ENCODE measurements at places on chromosomes 3 and 15.

- DNase-seq = no peak
Measured at GRCh38 chr3:51708216-51708845, 1.5 kb downstream of the GRM2 start.

DNA sequence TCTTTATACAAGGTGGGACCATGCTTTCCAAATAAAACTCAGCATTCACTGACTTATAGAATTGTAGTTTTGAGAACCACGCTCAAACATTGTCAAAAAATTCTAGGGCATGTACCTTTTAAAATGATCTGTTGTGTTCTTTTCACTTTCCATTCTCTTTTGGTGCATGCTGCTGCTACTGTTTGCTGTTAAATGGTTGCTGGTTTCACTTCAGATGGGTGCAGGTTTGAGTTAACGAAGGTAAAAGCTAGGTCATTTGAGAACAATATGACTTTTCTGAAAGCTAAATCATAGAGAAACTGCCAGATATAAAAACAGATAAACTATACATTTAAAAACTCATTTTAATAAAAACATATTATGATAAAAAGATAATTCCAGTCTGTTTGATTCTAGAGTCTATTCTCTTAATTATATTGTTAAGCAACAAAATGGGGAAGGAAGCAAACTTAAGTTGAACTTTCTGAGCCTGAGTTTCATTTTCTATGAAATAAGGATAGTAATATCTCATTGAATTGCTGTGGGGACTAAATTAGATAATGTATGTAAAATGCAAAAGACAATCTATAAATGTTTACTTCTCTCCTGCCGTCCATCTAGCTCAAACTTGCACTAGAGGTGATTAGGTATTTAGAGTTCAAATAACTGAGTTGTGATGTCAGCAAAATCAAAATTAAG lies 82.4 kb downstream of the OXSM start:
- DNase-seq = no peak

- no peak for DNase-seq
Measured at GRCh38 chr15:67914537-67915460, 75.0 kb upstream of the RNU6-1 start.

- DNase-seq = no peak
Measured at GRCh38 chr15:31372635-31373091, 46.0 kb downstream of the KLF13 start.

- no peak for DNase-seq
Measured at GRCh38 chr15:52529341-52529924, 753 bp upstream of the MYO5A start.

DNA sequence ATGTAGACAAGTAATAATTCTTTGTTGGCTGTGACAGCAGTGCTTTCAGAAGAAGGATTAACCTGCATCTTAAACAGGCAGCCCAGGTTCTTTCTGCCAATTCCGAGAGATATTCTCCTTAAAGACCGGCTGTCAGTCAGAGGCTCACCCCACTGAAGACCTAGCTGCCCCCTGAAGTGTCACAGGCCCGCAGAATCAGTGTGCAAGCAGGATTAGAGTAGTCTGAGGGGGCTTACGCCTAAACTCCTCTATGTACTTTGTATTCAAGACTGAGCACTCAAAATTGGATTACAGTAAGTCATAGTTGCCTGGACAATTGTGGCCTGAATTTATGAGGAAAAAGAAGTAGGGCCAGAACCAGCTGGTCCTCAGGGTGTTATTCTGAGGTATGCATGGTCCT lies 342.9 kb downstream of the CLSTN2 start:
- DNase-seq = no peak

GRCh38 chr15:71691458-71692417 lies 118.6 kb upstream of the NR2E3 start:
- no peak for DNase-seq

DNA sequence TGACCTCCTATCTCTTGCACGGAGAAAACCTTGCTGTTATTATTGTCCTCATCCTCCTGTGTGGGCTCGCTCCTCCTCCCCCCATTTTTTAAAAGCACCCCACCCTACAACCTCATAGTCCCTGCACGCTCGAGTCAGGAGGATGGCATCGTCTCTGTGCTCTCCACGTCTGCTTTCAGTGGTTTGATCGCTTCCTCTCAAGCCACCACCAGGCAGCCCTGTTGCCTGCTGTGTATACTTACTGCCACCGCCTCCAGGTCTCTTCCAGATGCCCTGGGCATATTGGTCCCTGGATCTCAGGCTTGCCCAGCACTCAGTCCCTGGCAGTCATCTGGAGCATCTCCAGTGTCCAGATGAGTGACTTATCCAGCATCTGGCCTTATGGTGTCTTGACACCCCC lies 42.1 kb upstream of the GCNT3 start:
- no peak for DNase-seq

DNA sequence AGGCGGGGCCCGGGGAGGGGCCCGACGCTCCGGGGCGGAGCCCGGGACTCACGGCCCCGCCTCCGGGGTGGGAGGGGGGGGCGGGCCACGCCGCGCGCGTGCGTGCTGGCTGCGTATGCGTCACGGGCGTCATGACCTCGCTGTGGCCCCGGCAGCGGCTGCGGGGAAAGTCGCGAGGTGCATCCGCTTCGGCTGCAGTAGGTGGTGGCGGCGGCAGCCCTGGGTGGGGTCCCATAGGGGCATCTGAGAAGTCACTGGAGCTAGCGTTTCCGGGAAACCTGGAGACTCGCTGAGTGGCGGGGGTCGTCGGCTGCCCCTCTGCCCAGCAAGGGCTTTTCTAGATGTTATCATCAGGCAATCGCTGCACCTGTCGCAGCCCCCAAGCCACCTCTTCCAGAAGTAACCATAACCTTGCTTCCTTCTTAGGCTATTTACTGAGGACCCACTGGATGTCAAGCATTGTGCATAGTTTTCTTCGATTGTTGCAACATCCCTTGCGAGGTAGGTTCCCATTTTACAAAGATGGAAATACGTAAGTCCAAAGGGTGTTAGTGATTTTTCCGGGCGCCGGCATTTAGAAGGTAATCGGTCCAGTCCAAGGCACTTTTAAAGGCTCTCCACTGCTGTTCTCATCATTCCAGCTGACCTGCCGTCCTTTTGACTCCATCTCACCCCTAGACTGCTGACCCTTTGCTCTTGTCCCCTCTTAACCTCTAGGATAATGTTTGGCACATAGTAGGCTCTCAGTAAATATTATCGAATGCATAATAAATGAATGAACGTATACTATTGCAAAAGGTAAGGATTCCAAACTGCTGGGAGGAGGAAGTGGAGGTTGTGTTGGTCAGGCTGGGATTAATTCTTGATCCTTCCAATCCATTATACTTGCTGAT lies at the start of gene GDPGP1:
Gene GDPGP1 (plus strand): TSS at position 114 of the 893 bp plus-strand sequence. CDS start 6,700 bp downstream, outside the sequence.
- DNase-seq = no peak

GRCh38 chr15:65414841-65415621 lies 7.7 kb downstream of the IGDCC4 start:
- DNase-seq = no peak

DNA sequence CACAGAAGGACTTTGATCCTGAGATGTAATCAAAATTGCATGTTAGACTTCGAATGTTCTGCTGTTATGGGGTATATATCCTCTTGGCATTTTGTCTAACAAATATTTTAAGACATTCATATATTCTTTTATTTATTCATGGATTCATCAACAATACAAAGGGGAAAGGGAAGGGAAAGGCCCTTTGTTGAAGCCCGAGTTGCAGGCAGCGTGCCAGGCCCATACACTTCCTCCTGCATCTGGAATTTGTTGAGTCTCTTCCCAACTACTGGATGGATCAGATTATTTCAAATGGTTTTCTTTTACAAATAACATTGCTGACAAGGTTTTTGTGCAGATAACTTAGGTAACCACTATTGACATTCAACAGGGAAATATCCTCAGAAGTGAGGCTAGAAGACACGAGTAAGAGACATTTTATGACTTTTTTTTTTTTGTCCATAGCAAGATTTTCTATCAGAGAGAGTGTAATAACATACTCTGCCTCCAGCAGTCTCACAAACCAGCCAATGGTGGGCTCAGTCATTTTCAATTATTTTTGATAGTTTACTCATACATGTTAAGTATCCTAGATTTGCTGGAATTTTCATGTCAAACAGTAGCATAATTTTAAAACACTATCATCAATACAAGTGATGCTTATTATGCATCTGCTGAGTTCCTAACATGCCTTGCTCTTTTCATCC lies 94.3 kb downstream of the RPL39L start:
- DNase-seq = no peak

DNA sequence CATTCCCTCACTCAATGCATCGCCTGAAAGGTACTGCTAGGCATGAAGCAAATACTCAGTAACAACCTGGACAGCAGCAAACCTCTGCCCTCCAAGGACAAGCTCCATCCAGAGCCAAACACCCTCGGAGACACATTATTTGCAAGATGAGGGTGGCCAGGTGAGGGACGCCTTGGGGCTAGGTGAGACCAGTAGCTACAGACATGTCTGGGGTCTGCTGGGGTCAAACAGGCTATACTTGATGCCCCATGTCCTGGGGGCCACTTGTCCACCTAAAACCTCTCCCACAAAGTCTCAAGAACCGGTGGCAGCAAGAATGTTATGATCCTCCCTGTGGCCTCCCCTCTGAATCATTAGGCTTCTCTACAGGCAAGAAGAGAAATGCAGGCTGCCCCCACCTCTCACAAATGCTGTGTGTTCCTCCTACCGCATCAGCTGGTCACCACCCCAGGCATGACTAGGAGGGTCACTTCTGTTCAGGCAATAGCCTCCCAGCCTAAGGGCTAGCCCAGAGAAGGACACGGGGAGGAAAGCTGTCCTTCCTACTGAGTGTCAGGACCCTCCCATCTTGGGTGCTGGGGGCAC lies 54.3 kb downstream of the TBC1D2B start:
- no peak for DNase-seq

DNA sequence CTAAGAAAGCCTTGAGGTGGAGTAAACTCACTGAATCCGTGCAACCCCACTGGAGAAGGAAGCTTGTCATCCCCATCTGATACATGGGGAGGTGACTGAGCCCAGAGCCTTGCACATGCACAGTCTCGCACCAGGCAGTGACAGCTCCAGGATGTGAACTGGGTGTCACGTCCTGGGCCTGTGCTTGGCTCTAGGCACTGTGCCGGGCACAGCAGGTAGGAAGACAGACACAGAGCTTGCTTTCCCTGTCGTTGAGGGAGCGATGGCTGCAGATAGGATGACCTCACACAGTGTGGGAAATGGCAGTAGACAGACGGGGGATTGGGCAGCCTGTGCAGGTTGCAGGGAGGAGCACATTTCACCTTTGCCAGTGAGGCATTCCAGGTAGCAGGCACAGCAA lies 12.2 kb upstream of the ATP2B2 start:
- no peak for DNase-seq

- DNase-seq = no peak
Measured at GRCh38 chr3:48338635-48339034, 5.2 kb upstream of the SPINK8 start.

- no peak for DNase-seq
Measured at GRCh38 chr3:103919327-103919726, 1447.4 kb upstream of the ALCAM start.

GRCh38 chr3:72756900-72757299 lies 91.3 kb downstream of the SHQ1 start:
- DNase-seq = no peak

DNA sequence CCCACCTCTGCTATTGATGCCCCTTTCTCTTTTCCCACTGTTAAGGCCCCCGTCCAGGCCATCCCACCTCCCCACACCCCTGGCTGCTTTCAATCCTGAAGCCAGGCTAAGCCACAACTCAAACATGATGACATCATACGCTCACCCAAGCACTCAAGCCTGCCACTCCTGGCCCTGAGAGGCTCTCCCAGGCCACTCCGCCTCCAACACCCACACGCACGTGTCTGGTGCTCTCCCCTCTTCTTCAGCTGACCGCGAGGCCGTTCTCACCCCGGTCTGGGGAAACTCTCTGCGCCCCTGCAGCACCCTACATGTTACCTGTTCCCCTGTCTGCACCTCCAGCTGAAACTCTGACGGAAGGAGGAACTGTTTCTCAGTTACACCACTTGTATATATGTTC lies 6.2 kb downstream of the ZXDC start:
- DNase-seq = no peak

- no peak for DNase-seq
Measured at GRCh38 chr3:38707730-38708129, 58.2 kb upstream of the SCN5A start.

DNA sequence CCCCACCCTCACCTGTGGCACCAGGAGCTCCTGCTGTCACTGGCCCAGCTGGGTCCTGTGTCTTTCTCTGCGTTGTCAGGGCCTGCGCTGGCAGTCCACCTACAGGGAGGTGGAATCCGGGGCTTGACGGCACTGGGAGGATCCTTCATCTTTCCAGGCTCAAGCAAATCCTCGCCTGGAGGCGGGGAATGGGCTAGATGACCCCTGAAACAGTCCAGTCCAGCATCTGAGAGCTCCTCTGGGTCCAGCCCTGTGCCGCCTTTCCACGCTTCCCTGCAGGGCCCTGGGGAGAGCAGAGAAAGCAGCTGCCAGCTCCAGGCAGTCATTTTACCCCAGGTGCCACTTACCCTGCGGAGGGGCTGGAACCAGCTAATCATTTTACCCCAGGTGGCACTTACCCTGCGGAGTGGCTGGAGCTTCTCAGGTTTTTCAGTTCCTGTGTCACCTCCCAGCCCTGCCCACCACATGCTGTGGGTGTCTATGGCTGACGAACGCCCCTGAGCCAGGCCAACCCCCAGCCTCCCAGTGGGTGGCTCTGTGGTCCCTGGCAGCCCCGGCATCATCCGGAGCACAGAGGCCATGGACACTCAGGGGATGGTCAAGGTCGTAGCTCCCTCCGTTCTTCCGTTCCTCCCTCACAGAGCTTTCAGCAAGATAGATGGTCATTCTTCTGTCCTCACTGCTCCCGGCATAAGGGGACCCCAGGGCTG lies 17.9 kb upstream of the ADIPOQ start:
- no peak for DNase-seq

GRCh38 chr3:172201136-172201869 lies 161.9 kb downstream of the FNDC3B start:
- no peak for DNase-seq

GRCh38 chr3:60992395-60992794 lies 258.9 kb downstream of the FHIT start:
- DNase-seq = no peak

GRCh38 chr3:174812172-174812862 lies 46.8 kb upstream of the NAALADL2 start:
- no peak for DNase-seq

- DNase-seq = no peak
Measured at GRCh38 chr15:60626669-60627068, 147.7 kb upstream of the ICE2 start.

DNA sequence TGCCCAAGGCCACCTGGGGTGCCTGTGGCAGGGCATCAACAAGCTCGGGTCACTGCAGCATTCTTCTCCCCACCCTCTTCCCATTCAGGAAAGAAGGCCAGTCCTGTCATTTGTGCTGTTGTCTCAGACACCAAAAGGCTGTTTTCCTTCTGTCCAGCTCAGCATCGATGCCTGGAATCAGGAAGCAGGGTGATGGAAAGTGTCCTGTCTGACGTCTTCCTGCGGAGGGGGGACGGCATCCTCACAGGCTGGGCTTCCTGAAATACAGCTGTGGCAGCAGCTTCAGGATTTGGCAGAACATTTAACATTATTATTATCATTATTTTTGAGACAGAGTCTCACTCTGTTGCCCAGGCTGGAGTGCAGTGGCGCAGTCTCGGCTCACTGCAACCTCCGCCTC lies 33.0 kb upstream of the ANKDD1A start:
- DNase-seq = no peak

Measured in stimulated activated CD4-positive, alpha-beta T cell treated with anti-CD3 and anti-CD28 coated beads, TNF-alpha, amount 100 ng/mL, for 4 hours (primary cell).